AG20443 (cell line): ENCODE measurements at places on chromosomes 11 and 22.
A peak's percentile ranks its signal among the peaks of the same experiment; 100 is the strongest.

DNA sequence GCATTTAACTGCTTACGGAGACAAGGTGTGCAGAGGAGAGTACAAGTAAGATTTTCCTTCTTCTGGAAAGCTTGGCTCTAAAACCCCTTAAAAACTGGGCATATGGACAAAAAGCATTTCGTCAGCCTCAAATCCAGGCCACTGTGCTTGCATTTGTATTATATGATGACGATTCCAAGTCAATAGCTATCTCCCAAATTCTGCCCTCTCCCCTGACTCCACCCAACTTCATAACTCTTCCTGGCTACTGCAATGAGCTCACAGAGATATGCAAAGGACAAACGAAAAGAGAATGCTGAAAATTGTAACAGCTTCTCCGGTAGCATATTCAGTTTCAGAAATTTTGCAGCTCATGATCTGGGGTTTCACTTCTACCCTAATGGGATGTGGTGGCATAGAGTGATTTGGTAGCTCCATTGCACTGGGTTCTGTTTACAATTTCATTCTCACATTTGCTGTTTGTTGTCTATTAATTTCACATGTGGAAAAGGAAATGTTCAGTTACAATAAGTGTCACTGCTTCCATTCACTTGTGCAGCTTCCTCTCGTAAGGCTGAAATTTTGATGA, 45.6 kb upstream of the CHRM4 start:
- no peak for DNase-seq

DNA sequence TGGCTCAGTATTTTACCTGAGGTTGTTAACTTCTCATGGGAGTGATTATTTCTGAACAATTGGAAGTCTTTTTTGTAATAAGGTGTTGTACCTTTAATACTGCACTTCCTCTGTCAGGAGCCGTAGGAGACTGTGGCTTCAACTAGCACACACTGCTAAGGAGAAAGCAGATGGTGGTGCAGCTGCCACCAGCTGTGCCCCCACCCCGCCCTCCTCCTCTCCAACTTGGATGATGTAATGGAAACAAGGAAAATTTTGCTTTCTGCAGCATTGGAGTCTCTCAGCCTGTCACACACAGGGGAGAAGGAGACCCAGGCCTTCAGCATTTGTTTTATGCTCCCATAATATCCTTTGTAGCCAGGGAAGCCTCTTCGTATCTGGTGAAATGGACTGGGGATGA, 91.2 kb downstream of the TEAD1 start:
- DNase-seq: peak; percentile 48

DNA sequence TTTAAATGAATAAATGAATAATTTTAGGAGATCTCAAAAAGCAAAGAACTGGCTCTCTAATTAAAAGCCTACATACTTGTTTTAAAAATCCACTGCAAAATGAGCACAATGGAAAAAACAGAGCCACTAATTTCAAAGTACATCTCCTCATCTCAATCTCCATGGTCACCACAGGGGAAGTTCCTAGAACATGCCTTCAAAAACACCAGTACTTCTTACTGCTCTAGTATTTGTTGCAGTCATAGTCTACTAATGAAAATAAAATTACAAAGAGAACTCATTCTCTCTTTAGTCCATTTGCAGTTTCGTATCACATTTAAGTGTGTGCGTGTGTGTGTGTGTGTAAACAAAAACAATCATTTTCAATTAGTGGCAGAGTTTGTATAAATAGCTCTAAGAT, 54.0 kb downstream of the PIK3C2A start:
- DNase-seq: no peak

- DNase-seq: peak; percentile 35
Measured at GRCh38 chr11:131924457-131925201, 554.2 kb downstream of the NTM start.

GRCh38 chr11:45024316-45024715, 73.6 kb upstream of the TP53I11 start:
- no peak for DNase-seq

DNA sequence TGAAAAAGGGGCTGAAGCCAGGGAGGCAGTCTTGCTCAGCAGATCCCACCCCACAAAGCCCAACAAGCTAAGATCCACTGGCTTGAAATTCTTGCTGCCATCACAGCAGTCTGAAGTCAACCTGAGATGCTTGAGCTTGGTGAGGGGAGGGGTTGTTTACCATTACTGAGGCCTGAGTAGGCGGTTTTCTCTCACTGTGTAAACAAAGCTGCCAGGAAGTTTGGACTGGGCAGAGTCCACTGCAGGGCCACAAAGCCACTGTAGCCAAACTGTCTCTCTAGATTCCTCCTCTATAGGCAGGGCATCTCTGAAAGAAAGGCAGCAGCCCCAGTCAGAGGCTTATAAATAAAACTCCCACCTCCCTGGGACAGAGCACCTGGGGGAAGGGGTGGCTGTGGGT, 746.1 kb upstream of the LRRC4C start:
- no peak for DNase-seq

DNA sequence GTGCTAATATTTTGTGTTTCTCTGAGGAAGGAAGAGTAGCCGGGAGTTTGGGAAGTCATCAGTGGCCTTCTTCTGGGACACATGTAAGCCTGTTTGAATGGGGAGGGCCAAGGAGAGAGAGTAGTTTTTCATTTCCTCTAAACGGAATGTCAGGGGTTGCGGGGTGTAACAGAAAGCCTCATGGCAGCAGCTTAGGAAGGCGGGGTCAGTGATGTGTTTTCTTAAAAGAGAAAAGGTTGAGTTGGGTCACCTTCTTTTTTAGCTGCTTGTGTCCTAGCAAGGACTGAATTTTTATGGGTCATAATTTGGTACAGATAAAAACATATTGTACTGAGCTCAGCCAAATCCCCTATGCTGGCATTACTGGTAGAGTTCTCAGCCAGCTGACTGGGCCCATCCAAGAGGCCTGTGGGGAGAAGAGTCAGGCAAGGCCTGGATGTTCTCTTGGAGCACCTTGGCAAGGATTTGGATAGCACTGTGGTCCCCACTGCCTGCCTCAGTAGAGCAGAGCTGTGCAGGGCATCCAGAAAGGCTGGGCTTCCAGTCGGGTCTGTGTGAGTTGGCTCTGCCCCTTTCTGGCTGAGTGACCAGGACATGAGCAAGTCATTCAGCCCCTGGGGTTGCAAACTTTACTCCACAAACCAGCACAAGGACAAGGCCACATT, 29.4 kb upstream of the NAV2 start:
- peak; percentile 38 for DNase-seq

DNA sequence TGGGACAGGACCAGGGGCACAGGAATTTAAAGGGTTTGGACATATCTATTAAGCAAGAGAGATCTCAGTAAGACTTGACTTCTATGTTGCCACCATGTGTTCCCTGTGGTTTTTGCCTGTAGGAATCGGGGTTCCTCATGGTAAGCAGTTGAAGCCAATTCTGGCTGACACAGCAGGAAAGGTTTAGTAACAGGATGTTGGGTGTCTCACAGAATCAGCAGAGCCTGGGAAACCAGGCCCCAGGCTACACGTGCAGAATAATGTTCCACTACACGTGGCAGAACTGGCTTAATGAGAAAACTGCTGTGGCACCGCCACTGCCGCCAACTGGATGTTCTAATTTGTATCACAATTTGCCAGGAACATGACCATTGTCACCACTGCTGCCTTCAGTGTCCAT, 264.6 kb upstream of the PLET1 start:
- peak; percentile 34 for DNase-seq

- DNase-seq: no peak
Measured at GRCh38 chr11:112352907-112353306, 92.2 kb upstream of the PLET1 start.

- no peak for DNase-seq
Measured at GRCh38 chr11:61024938-61025820, 53.7 kb downstream of the CD6 start.

GRCh38 chr11:113113801-113114704, 152.8 kb downstream of the NCAM1 start:
- DNase-seq: peak; percentile 73

- no peak for DNase-seq
Measured at GRCh38 chr11:64726211-64726641, 3.2 kb upstream of the NRXN2 start.

DNA sequence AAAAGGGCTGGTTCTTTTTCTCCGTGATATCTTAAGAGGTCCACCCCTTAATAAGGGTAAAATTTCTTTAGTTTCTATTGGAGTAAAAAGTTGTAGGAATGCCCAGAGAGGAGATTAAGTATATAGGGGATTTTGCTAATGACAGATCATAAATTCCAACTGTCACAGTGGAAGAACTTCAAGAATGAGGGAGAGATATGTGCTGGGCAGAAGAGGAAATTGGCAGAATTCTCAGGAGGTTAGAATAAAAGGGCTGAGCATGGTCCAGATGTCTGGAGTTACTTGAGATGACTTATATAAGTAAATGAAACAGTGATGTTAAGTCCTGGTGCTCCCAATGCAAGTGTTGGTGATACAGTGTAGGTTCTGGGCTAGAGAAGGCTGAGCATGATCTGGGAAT, 417.6 kb upstream of the ARHGAP42 start:
- no peak for DNase-seq

GRCh38 chr11:119764108-119764868, 35.3 kb upstream of the NECTIN1 start:
- DNase-seq: peak; percentile 93

DNA sequence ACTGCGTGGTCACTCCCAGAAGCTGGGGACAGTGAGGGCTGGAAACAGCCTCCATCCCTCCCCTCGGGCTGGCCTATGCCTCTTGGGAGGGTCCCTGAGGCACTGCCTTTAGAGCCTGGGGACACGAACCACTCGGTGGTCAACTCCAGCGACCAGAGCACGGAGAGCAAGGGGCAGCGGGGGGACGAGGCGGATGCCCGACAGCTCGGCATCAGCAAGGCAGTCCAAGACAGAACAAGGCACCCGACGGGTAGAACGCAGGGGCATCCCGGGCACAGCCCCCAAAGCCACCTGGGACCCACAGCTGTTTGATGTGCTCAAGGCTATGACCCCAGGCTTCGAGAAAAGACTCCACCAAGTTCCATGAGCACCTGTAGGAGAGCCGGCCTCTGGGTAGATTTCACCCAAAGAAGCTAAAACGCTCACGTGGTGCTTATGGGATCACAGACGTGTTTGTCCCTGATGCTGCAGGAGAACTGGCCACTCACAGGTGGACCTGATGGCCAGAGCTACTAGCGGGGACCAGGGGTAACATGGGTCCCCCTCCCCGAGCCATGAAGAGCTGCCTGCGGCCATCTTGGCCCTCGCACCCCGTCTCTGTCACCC, 510 bp upstream of the LSP1 start:
- DNase-seq: no peak

- peak; percentile 68 for DNase-seq
Measured at GRCh38 chr11:130847517-130847916, 68.8 kb downstream of the SNX19 start.

DNA sequence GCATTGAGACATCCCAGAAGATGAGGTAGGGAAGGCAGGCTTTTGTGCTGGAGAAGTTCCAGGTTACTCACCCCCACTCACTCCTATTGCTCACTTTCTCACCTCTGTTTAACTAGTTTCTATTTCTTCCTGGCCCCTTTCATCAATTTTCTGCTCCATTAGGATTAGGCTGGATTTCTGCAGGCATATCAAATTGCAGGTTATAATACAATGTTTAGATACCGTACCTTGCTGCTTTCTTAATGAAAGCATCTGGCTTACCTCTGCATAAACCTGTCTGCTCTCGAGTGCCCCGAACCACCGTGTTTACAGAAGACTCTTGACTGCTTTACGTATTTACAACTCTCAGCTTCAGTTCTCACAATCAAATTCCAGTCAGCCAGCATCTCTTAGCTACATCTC, 173.7 kb downstream of the ADAMTS15 start:
- DNase-seq: no peak

- peak; percentile 49 for DNase-seq
Measured at GRCh38 chr22:29979777-29980321, 96.9 kb downstream of the MTMR3 start.

DNA sequence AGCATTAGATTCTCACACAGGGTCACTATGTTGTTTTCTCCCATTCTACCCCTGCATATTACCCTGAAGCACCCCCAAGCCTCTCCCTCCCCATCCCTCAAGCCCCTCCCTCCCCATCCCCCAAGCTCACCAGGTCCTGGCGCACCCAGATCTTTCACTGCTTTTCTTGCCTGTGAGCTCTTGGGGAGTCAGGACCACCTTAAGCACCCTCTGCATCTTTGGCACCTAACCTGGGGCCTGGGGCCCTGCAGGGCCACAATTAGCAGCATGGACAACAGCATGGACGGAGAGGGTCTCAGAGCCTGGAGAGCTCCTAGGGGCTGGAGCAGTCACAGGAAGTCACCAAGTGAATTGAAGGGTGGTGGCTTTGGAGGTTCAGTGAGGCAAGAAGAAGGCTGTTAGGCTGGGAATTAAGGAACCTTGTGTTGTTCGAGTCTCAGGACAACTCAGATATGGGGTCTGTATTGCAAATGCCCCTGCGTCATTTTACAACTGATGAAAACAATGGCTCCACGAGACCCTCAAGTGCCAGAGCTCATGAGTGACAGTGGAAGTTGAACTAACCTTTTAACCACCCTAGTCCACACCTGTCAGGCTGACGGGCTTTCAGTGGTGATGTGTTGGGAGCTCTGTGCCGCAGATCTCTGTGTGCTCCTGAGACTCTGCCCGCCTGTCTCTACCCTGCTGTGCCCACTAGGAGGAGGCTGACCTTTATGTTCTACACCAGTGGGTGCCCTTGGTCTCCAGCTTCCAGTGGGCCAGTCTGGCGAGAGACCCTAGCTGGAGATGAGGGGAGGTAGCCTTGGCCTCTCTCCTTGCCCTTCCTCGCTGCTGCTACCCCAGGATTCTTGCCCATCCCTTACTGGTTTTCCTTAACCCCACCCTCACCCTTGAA, 111.3 kb upstream of the OR4B1 start:
- no peak for DNase-seq

DNA sequence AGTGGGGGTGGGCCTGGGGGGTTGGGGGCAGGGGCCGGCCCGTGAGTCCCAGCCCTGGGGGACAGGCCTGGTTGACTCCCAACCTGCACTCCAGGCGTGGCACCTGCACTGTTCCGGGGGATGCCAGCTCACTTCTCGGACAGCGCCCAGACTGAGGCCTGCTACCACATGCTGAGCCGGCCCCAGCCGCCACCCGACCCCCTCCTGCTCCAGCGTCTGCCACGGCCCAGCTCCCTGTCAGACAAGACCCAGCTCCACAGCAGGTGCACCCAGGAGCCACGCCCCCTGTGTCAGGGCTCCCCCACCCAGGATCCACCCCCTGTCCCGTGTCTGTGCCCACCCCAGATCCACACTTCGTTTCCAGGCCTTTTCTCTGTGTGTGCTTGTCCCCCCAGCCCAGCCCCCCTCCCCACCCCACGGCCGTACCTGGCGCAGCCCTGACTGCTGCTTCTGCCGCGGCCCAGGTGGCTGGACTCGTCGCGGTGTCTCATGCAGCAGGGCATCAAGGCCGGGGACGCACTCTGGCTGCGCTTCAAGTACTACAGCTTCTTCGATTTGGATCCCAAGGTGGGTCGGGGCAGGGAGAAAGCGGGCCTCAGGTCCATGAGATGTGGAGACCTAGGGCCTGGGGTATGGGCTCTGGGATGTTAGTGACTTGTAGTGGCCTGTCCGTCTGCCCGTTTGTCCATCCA, 4.8 kb downstream of the FERMT3 start:
- no peak for DNase-seq

- DNase-seq: no peak
Measured at GRCh38 chr11:70317581-70318305, 47.3 kb downstream of the PPFIA1 start.

GRCh38 chr11:88310246-88310645, 27.3 kb downstream of the CTSC start:
- no peak for DNase-seq
